ENCODE measurements at places on chromosomes 2 and 18.

DNA sequence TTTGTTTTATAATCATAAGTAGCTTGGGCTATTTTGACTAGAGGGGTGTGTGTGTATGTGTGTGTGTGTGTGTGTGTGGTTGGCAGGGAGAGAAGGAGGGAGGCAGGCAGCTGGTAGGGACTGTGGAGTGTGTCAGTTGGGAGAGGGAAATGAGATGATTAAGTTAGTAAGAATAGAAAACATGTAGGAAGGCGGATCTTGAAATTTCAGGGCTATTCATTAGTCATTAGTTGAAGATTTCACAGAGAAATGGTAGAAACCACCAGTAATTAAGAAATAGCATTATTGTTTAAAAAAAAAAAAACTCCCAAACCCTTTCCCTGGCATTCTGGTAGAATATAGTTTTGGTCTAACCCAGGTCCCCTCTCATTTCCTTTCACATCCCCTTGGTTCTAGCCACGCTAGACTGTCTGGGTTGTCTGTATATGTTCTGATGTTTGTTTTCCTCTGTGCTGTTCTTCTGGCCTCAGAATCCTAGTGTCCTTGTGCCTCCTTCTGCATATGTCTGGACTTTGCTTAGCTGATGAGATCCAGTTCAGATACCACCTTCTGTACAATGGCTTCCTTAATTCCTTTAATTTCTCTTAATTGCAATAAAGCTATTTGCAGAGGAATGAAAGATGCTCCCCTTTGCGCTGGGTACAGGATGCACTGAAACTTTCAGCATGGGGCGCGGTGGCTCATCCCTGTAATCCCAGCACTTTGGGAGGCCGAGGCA, 161.6 kb downstream of the NEDD4L start:
- DNase-seq, result no peak

- DNase-seq, result no peak
Measured at GRCh38 chr18:13539843-13540476, 186.4 kb downstream of the FAM210A start.

GRCh38 chr18:55264108-55264507, 304.8 kb upstream of the CCDC68 start:
- no peak for DNase-seq

DNA sequence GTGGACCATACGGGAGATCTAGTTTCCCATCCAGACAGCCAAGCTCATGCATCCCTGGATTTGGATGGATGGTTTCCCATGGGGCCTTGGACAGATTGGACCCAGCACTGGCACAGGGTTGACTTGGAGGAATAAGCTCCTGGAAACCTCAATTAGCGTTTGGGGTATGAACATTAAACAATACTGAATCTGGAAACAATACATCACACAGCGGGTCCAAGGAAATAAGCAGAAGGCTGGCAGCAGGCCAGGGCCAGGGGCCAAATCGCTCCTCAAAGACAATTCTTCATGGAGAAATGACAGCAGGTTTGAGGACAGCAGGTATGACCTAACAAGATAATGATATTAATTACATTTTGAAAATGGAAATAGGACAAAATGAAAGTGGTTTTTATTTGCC, 540.6 kb downstream of the RIT2 start:
- DNase-seq, result no peak

DNA sequence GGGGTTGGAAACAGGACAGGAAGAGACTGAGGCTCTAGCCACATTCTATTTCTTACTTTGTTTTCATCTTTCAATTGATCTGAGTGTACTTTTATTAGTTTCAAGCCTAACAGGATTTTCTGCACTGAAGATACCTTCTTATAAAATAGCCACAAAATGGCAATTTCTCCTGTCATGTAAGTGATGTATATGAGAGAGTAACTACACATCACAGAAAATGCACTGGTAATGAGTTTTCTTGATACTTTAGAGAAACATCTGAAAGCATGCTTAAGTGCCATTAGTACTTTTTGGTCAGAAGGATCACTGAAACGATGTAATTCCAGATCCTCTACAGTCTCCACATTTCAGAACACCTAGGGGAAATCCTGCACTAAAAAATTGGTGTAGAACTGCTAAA, 104.8 kb downstream of the CABYR start:
- no peak for DNase-seq

DNA sequence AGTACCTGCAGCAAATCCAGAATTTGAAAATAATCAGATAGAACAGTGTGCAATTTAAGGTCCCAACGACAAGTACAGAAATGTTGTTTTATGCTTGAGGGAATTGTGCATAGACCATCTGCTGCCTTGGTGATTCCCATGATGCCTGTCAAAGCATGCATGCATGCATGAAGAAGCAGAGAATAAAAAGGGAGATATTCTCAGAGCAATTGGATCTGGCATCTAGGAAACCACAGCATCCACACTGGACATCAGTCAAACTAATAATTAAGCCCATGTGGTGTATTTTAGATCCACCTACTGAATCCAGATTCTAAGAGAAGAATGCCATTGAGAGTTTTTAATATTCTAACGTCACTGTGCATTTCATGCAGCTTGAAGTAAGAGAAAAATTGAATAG, 361.2 kb downstream of the FSIP2 start:
- no peak for DNase-seq

- DNase-seq, result no peak
Measured at GRCh38 chr2:159251296-159252173, 35.0 kb downstream of the WDSUB1 start.

DNA sequence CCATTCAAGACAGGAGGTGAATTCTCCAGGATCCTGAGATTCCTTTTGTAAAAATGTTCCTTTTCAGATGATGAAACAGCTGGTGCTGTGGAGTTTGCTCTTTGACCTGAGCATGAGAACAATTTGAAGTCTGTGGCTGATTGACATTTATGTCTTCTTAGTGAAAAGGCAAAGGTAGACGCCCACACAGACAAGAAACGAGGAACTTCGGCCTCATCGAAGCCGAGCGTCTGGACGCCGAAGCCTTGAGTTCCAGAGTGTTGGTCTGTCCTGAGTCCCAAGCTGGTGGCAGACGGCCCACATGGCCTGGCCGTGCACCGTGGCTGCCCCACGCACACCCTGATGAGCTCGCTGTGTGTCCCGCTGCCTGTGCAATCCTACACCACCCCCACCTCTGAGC, 20.7 kb upstream of the SNTG2 start:
- DNase-seq, result no peak

- no peak for DNase-seq
Measured at GRCh38 chr2:98806236-98806697, 75.3 kb upstream of the MGAT4A start.

GRCh38 chr2:215773728-215774127, 239.6 kb downstream of the MREG start:
- DNase-seq, result no peak

- DNase-seq, result no peak
Measured at GRCh38 chr2:210687786-210688470, 131.5 kb downstream of the CPS1 start.

DNA sequence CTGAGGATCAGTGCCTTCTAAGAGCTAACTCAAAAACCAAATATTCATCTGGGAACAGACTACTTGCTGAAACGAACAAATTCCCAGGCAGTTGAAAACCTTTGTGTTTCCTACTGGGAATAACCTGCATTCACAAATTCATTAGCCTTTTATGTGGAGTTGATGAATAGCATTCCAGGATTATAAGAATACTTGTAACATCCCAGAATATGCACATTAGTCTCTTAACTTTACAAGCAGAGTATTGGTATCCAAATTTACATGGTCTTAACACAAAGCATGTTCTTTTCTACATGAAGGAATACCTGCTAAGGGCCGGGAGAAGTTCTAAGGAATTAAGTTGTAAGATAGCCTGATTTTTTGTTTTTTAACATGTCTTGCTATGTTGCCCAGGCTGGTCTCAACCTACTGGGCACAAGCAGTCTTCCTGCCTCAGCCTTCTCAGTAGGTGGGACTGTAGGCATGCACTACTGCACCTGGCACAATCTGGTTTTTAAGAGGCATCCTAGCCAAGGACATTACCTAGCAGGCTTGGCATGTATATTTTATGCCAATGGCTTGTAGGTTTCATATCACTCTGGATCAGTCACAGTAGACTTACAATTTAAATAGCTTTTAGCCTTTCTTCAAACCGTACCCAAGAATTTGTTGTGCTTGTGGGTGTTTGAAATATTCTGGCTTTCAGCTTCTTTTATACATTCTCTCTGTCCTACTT, 50.7 kb downstream of the MGAT5 start:
- DNase-seq, result no peak

DNA sequence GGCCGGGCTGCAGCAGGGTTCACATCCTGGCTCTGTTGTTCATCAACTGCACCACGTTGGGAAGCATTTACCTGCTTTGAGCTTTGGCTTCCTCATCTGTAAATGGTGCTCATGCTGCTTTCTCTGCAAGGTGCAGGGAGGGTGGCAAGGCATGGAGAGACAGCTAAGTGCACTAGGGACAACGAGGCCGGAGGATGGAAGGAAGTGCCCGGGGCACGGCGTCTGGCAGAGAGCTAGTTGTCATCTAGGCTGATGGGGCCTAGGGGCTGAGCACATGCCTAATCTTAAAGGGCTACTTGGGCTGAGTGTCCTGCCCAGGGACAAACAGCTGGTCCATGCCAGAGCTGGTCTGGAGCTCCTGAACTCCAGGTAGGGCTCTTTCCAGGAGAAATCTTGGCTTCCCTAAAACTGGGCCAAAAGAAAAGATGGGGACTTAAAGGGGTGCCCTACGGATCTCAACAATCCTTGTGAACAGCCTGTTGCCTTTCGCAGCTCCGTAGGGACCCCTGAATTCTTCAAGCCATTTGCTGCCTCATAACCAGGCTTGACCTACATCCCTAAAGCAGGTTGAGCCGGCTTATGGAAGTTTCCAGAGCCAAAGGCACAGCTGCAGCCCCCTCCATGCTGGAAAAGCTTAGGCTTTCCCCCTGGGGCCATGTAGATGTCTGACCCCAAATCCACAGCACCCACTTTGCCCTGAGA, 130.8 kb downstream of the SMAD7 start:
- DNase-seq, result no peak

- DNase-seq, result no peak
Measured at GRCh38 chr2:66235428-66235827, 199.5 kb upstream of the MEIS1 start.
